Hematopoietic multipotent progenitor cell (in vitro differentiated cells): ENCODE measurements at places on chromosomes 16 and 17. TPM values are rescaled to one million over a fixed set of nuclear protein-coding genes. Genes with fewer than 3 reads are reported as not detected.

DNA sequence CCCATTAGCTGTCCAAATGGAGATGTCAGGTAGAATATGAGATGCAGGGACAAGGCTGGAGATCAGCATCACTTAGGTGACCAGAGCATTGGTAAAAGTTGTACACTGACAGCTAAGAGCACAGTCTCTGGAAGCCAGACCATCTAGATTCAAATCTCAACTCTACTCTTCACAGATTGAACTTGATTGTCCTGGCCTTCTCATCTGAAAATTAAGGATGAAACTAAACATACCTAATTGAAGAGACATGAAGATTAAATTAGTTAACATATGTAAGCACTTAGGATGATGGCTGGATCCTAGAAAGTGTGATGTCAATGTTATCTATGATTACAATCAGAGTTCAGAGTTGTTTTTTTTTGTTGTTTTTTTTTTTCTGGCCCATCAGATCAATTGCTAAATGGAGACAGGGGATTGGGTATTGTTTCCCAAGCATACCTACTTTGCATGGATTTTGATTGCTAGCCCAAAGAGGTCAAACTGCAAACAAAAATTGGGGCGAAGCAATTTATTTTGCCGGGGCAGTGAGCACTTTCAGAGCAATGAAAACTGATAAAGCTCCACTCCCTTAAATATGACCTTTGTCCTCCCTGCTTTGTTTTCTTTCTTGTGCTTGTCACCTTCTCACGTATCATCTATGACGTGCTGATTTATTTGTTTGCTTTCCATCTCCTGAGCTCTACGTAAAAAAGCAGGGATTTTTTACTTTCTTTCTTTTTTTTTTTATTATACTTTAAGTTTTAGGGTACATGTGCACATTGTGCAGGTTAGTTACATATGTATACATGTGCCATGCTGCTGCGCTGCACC, 217.6 kb upstream of the CPHXL start:
- no peak for DNase-seq

GRCh38 chr17:62576382-62576781, 51.1 kb upstream of the MRC2 start:
- no peak for DNase-seq

DNA sequence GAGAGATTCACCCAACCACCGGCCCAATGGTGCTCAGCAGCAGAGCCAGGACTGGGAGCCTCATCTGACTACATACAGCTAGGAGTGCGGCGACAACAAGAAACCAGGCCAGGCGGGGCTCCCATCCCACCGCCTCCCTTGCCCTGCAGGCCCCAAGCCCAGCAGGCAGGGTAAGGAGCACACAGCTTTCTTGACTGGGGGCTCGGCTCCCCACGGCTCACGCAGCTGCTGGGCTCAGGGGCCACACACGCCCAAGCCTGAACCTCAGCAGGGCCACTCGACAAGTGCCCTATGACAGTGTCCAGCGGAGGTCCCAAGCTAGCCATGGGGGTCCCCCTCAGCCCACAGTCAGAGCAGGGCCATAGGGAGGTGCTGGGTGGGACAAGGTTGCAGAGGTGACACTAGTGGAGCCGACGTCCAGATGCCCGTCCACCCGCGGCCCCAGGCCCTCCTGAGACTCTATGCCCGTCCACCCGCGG, 13.7 kb downstream of the PIEZO1 start:
- no peak for DNase-seq

DNA sequence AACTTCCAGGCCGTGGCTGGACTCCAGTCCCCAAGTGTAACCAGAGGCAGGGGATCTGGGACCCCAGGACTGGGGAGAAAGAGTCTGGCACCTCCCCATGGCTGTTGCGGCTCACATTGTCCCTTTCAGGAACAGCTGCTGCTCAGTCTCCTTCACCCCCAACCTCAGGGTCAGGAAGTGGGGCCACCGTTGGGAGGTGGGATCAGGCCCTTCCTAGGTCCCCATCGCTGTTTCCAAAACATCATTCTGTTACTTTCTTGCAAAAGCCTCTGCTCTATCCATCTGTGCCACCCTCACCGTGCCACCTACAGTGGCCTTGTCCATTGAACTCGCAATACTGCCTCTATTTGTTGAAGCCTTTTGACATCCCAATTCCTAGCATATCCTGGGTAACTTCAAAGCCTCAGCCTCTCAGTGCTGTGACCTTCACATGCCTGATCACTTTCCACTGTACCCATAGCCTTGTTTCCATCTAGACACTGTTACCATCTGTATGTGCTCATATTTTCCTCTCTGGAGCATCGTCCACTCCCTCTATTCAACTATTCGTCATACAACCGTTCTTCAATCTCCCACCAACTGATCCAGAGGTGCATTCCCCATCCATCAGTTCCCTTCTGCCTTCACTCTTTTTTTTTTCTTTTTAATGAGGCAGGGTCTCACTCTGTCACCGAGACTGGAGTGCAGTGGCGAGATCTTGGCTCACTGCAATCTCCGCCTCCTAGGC, 15.0 kb upstream of the SRCIN1 start:
- DNase-seq, result no peak

DNA sequence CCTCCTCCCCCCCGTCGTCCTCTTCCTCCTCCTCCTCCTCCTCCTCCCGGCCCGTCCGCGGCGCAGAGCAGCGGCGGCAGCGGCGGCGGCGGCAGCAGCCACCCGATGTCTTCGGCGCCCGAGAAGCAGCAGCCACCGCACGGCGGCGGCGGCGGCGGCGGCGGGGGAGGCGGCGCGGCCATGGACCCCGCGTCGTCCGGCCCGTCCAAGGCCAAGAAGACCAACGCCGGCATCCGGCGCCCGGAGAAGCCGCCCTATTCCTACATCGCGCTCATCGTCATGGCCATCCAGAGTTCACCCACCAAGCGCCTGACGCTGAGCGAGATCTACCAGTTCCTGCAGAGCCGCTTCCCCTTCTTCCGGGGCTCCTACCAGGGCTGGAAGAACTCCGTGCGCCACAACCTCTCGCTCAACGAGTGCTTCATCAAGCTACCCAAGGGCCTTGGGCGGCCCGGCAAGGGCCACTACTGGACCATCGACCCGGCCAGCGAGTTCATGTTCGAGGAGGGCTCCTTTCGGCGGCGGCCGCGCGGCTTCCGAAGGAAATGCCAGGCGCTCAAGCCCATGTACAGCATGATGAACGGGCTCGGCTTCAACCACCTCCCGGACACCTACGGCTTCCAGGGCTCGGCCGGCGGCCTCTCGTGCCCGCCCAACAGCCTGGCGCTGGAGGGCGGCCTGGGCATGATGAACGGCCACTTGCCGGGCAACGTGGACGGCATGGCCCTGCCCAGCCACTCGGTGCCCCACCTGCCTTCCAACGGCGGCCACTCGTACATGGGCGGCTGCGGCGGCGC, at the start of gene FOXF1:
TSS of gene FOXF1 (plus strand) at position 63 of the 797 bp plus-strand sequence. CDS start at position 106, 43 bp downstream.
- no peak for DNase-seq

DNA sequence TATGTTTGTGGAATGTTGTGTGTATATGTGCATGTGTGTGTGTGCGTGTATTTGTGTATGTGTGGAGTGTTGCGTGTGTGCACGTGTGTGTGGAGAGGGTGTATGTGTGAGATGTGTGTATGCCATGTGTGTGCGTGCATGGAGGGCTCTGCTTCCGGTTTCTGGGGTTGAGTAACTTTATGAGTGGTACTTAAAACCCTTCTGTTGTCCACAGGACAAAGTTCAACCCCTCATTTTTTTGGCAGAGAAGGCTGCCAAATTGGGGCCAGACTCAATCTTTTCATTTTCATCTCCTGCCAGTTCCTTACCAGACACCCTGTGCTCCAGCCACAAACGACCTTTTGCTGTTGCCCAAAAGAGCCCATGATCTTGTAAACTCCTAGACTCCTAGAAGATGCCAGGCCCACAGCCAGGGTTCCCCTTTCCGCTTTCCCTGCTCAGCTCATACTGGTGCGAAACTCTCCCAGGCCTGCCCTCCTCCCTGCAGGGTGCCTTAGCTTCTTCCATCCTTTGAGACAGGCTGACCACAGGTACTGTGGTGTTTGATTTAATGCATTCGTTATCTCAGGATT, 100.2 kb downstream of the CMIP start:
- DNase-seq, result no peak

GRCh38 chr17:44314524-44314868, 6.1 kb downstream of the RUNDC3A start:
- no peak for DNase-seq

DNA sequence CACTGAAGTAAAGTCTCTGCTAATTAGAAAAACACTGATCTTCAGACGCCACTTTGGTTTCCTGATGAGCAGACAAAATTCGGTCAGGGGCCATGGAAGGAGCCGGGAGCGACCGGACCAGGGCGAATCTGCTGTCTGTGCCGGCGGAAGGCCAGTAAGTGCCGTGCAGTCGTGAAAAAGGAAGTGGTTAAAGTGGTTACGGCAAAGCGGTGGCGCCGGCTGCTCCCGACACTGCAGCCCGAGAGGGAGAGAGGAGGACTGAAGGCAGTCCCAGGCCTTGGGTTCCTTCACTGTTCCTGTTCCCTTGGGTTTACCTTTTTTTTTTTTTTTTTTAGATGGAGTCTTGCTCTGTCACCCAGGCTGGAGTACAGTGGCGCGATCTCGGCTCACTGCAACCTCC, 17.3 kb upstream of the HEXD start:
- DNase-seq, result peak; percentile 66

- DNase-seq, result no peak
Observed at GRCh38 chr16:58415003-58415402, 22.7 kb downstream of the GINS3 start.

- no peak for DNase-seq
Observed at GRCh38 chr17:17727111-17727659, 45.9 kb downstream of the RAI1 start.

- peak; percentile 76 for DNase-seq
Observed at GRCh38 chr17:62724398-62725146, 83.5 kb downstream of the MARCHF10 start.

DNA sequence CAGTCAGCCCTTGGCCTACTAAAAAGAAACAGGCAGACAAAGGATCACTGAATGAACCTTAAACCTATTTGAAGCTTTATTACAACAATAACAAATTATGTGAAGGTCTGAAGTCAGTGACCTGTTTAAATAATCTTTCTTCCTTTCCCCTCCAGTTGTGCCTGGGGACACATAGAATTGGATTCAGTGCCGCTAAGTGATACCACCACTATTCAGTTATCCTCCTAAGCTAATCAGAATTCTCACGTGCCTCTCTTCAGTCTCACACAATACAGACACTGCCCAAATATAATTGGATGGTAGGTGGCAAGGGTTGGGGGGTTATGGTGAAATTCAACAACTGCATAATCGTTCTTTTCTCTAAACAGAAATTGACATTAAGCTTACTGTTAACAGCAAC, 11.4 kb downstream of the TXNDC11 start:
- DNase-seq, result no peak

DNA sequence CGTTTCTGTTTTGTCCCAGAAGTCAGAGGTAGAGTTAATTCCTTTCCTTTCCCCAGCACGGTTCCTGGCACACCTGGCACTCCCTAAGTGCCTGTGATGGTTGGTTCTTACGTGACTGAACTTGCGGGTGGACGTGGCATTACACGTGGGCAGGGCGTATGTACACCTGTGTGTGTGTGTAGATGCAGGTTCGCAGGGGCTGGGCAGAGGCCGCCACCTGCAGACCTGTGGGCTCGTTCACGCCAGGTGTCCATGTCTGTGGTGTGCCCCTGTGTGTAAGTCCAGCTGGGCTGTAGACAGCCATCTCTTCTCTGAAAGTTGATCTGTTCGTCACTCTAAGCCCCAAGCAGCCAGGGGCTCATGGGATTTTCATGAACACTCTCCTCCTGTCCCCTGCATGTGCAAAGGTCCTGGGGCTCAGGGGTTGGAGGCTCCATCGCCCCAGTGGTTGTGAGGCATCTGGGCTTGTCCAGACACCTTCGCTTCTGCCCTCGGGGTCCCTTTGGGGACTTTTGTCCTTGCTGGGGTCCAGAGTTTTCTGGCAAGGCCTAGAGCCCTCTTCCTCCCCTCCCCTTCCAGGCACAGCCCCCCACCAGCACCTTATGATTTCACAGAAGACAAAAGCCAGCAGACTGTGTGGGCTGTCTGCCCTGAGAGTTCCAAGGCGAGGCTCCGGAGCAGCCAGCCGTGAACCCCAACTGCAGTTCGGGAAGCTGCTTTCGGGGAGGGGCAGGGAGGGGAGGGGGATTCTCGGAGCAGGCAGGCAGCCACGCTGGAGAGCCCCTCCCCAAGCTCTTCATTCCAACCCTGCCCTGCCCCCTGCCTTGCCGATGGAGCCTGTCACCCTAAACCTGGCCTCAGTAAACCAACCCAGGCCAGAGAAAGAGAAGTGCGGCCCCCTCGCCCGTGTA, 5.4 kb upstream of the FSCN2 start:
- DNase-seq, result peak; percentile 80

TNK1 gene
- total RNA-seq, result 4.3 TPM

ZSCAN10 gene
- under 0.01 TPM for total RNA-seq

TMC5 gene
- not detected for total RNA-seq

PER1 gene
- 141 TPM for total RNA-seq
